Stimulated activated naive CD8-positive, alpha-beta T cell treated with anti-CD3 and anti-CD28 coated beads, Interleukin-15, Interleukin-2, amounts not matched to agents 100 U/mL and 50 U/mL, for 24 hours (primary cell): ENCODE measurements at places on chromosomes 4 and X.

DNA sequence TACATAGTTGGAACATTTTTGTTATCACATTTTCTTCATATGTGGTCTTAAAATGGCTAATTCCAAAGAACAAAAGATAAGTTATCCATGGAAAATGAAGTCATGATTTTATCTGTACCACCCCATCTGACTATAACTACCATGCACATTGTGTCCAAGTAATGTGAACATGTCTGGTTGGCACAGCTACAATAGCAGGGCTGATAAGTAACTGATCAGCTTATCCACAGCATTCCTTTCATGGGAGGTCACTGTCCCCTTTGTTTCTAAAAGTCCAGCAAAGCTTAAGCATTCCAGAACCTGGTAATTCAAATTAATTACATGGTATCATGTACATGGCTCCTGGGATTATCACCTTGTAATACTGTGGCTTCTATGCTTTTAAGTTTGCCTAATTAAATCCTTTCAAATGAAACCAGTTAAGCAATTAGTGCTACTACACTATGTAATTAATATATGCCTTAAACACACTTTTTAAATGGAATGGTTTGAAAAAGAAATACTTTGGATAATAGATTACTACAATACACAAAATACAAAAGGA, 21.1 kb upstream of the SORBS2 start:
- DNase-seq: no peak

GRCh38 chr4:13626492-13627177, 890 bp downstream of the BOD1L1 start:
- no peak for DNase-seq

GRCh38 chrX:17537723-17538243, 162.8 kb downstream of the NHS start:
- no peak for DNase-seq

- DNase-seq: no peak
These were observed 114.0 kb downstream of the RAPGEF2 start for GRCh38 chr4:159216834-159217233.

- DNase-seq: no peak
These were observed 355.1 kb downstream of the HS3ST1 start for GRCh38 chr4:11073621-11074051.

DNA sequence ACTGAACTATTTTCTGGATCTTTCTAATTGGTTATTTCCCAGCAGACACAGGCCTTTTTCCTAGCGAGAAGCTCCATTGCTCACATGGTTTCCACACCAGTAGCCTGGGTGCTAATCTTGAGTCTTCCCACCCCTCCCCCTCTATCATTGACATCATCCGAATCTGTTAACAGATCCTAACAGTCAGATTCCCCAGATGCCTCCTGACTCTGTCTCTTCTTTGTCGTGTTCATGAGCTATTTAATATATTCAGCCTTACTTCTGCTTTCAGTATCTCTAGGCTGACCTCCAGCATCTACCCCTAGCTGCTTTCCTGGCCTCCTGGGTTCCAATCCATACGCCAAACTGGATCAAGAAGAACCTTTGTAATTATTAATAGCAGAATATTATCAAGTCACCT, 85.0 kb downstream of the CLNK start:
- no peak for DNase-seq

DNA sequence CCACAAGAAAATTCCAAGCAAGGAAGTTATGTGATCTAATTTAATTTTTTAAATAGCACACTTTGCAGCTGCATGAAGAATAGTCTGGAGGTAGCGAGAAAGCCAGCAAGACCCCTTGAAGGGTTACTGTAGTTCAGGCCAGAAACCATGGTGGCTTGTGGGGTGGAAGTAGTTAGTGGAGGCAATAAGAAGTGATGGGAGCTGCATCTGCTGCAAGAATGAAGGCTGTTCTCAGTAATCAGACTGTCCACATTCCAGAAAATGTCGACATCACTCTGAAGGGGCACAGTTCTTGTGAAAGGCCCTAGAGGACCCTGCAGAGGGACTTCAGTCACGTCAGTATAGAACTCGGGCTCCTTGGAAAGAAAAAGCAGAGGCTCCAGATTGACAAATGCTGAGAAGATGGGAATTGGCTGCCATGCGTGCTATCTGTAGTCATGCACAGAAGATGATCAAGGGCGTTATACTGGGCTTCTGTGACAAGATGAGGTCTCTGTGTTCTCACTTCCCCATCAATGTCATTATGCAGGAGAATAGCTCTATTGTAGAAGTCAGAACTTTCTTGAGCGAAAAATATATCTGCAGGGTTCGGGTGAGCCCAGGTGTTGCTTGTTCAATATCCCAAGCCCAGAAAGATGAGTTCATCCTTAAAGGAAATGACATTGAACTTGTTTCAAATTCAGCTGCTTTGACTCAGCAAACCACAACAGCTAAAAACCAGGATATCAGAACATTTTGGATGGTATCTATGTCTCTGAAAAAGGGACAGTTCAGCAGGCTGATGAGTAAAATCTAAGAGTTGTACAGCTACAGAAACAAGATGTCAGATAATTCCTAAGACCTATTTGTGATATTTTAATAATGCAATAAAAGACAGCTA, 254.2 kb downstream of the CBR4 start:
- no peak for DNase-seq

DNA sequence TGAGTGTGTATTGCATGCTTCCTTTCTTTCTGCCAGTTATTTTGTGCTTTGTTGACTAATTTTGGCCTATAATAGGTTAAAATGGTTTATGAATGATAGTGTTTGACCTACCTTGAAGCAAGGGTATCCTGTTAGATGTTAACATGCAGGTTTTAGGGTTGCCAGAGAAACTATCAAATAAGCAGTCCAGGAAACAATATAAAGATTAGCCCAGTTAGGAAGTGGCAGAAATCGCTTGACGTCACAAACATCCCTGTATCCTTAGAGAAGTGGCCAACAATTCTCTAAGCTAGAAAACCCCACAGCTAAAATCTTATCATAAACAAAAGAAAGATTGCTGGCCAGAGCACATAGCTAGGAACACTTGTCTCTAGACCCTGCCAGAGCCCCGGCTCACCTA, 3.8 kb downstream of the NAP1L5 start:
- no peak for DNase-seq

DNA sequence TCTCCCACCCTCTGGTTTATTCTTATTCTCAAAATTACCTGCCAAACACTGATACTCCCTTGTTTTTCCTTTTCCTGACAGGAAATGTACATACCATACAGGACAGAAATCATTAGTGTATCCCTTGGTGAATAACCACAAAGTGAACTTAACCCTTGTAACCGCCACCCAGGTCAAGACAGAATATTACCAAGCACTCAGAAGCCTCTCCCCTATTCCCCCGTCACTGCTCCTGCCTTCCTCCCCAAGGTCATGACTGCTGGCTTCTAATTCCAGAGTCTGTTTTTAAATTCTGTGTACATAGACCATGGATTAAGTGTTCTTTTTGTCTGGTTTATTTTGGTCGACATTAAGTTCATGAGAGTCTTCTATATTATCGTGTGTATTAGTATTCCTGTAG, 37.7 kb downstream of the HTT start:
- DNase-seq: no peak

- no peak for DNase-seq
These were observed 163.2 kb downstream of the PRKX start for GRCh38 chrX:3550160-3550751.

GRCh38 chr4:92551616-92552015, 247.8 kb downstream of the GRID2 start:
- DNase-seq: no peak

GRCh38 chr4:57078685-57079521, 31.3 kb downstream of the IGFBP7 start:
- no peak for DNase-seq
